ENCODE measurements at places on chromosomes 13 and 19.
A peak's percentile ranks its signal among the peaks of the same experiment; 100 is the strongest.

DNA sequence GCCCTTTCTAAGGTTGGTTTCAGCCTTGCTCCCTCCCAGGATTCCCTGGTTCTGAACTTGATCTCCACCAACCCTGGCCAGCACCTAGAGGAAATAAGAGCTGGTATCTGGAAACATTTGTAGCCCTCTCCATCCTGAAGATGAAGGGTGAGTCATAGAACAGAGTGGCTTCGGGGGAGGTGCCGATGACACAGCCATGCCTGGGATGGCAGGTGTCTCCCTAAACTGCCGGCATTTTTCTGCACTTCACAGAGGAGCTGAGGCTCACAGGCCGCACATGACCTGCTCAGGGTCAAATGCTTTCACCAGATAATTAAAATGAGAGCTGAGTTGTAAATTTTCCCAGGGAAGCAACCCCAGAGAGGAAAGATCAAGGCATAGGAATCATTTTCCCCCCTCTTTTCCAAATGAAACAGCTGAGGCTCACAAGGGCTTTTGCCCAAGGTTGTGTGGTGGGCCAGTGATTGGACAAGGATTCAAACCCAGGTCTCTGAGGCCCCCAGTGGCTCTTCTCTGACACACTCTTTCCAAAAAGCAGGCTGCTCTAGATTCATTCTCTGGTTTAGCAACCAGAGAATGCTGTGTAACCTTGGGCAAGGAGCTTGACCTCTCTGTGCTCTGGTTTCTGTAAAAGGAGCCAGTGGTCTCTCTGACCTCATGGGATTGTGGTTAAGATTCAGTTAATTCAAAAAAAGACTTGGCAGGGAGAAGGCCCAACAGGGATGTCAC lies 1.2 kb upstream of the SLC25A42 start:
- no peak for DNase-seq

- no peak for DNase-seq
Observed at GRCh38 chr19:54739587-54740497, 1.5 kb downstream of the KIR2DL3 start.

- DNase-seq, result no peak
Observed at GRCh38 chr19:44617110-44617880, 3.9 kb downstream of the IGSF23 start.

GRCh38 chr19:17322854-17323253 lies 11.8 kb downstream of the ANO8 start:
- DNase-seq, result no peak

GRCh38 chr19:34188408-34188807 lies 16.1 kb downstream of the LSM14A start:
- no peak for DNase-seq

DNA sequence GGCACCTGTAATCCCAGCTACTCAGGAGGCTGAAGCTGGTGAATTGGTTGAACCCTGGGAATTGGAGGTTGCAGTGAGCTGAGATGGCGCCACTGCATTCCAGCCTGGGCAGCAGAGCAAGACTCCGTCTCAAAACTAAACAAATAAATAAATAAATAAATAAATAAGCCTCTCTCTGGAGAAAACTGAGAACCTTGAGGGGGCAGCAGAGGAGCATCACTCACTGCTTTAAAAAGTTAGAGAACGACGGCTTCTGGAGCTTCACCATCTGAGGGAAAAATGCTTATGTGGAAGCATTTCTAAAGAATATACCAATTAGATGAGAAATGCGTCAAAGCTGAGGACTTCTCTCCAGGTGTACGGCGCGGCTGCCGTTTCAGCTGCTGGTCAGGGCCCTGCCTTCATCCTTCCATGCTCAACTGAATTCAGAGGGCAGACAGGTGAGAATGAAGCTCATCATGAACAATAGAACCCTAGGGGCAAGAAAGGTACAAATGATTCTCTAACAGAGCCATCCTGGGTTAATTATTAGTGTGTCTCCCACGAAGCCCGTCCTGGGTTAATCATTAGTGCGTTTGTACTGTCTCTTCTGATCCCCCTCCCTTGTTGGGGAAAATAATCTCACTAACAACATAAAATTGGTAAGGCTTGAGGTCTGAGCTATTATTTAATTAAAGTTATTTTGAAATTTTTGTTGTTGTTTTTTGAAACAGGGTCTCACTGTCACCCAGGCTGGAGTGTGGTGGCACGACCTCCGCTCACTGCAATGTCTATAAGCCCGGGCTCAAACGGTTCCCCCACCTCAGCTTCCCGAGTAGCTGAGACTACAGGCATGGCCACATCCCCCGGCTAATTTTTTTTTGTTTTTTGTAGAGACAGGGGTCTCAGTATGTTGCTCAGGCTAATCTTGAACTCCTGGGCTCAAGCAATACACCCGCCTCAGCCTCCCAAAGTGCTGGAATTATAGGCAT lies 80.1 kb downstream of the IPO5 start:
- no peak for DNase-seq

GRCh38 chr13:45468635-45469034 lies 3.9 kb downstream of the COG3 start:
- no peak for DNase-seq

- no peak for DNase-seq
Observed at GRCh38 chr13:26463848-26464247, 93.6 kb upstream of the WASF3 start.

- no peak for DNase-seq
Observed at GRCh38 chr19:37931881-37932655, 25.1 kb downstream of the SIPA1L3 start.

- DNase-seq, result no peak
Observed at GRCh38 chr13:21638319-21639282, 32.3 kb upstream of the FGF9 start.

- no peak for DNase-seq
Observed at GRCh38 chr13:24133021-24133795, 27.3 kb upstream of the SPATA13 start.

- no peak for DNase-seq
Observed at GRCh38 chr13:76762721-76763120, 123.5 kb downstream of the KCTD12 start.

GRCh38 chr19:49338691-49339300 lies 3.6 kb downstream of the CD37 start:
- no peak for DNase-seq

DNA sequence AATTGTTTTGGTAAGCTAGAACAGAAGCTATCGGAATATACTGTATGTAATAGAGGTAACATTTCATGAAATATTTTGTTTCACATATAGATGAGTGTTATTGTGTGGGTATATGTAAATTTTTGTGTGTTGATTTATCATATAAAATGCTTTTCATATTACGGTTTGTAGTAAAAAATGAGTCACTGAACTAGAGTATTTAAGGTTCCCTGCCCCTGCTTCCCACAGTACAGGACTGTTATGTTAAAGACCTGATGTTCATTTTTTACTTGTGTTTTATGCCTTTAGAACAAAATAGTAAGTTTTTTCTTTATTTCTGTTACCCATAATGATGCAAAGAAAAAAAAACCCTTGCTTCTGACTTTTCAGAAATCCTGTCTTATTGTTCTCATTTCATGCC lies 243.4 kb downstream of the ENOX1 start:
- DNase-seq, result no peak

DNA sequence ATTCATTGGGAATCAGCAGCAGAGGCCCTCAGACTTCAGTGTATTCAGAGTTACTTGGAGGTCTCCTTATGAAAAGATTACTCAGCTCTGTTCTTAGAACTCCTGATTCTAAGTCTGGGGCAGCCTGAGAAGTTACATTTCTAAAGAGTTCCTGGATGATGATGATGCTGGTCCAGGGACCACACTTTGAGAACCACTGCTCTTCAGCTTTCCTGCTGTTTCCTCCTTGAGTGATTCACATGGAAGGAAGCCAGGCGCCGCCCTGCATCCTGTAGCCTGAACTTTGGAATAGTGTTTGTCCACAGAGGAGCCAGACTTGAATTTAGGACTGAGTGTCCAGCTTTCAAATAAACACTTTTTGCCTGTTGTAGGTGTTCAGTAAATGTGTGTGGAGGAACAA lies 2.9 kb downstream of the CEBPG start:
- no peak for DNase-seq

DNA sequence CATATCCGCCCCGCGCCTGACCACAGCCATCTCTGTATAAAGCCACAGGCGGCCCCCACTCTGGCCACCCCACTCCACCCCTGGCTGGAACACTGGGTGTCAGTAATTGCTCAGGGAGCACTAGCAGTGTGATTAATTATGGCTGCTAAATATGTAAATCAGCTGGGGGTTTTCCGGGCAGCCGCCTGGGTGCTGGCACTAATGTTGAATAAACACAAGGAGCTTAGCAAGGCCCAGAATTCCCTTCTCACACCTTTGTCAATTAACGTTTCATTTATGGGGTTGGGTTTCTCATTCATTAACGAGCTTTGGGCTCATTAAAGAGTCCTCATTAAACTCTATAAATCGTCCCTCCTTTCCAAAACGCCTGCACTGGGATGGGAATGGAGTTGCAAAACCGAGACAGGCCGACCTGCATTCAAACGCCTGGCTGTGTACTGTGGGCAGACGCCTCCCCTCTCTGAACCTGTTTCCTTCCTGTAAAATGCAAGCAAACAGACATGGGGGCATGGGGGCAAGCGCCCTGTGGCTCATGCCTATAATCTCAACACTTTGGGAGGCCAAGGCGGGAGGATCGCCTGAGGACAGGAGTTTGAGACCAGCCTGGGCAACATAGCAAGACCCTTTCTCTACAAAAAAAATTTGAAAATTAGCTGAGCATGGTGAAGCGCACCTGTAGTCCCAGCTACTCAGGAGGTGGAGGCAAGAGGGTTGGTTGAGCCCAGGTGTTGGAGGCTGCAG lies 17.7 kb upstream of the OLFM2 start:
- no peak for DNase-seq

DNA sequence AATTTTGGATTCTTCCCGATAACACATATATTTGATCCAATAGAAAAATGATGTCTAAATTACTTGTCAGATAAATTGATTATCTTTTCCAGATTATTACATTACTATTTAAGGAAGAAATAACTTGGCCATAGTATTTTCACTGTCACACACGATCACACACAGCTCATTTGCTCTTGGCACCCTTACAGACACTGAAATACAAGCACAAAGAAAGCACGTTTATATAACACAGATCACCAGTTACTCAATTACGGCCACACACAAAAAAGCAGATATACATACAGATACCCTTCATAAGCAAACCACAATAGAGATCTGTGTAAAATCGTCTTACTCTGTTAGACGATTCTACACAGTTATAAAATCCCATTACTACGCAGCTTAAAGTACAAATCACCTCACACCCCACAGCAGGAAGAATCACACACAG lies 716 bp upstream of the ZNF420 start:
- no peak for DNase-seq

GRCh38 chr13:111156421-111156820 lies 41.3 kb downstream of the ARHGEF7 start:
- no peak for DNase-seq

DNA sequence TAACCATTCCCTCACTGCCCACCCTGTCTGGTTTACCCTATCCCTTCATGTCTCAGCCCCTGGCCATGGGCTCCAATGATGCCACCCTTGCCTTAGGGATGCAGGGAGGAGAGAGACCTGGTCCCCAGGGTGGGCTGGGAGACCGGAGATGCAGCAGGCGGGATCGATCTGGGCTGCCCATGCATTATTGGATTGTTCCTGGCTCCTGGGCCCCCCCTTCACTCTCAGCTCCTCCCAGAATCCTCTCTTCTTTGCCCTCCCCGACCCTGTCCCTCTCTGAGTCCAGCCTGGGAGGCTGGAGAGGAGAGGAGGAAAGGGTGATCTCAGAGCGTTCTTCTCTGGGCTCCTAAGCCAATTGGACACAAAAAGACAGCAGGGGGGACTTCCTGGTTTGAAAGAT lies 5.8 kb downstream of the KASH5 start:
- DNase-seq, result no peak

GRCh38 chr13:41645331-41645730 lies 188.0 kb downstream of the RGCC start:
- DNase-seq, result no peak

DNA sequence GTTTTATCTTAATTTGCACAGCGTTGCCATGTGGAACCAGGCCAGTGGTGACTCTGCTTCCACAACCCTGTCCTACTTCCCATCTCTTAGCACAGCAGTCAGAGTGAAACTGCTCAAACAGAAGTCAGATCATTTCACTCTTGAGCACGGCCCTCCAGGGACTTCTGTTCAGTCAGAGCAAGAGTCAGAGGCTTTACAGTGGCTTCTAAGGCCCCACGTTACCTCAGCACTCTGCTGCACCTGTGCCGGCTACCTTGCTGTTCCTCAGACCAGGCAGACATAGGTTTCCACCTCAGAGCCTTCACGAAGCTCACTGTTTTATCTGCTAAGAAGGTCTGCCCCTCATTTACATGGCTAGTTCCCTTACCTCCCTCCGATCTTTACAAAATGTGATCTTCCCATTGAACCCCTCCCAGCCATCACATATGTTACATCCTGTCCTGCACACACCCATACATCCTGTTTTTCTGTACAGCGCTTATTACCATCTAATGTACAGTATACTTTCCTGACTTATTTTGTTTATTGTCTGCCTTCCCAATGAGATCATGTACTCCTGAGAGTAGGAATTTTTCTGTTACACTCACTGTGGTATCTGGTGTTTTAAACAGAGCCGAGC lies 41.6 kb downstream of the TM9SF2 start:
- DNase-seq, result peak; percentile 11

DNA sequence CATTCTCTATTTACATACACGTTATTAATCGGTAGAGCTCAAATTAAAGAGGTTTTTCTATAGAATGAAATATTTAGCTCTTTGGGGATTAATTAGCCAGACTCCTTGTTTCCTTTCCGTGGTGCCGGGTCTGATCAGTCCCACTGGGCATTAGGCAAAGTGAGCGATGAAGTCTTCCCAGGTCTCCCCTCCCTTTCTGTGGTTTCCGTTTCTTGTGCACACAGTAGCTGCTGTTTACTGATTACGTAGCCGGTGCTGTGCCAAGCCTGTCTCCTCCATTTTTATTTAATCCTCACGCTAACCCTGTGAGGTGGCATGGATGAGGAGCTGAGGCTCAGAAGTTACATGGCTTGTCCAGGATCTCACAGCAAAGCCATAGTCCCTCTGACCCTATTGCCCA lies 9.0 kb downstream of the SLC25A15 start:
- no peak for DNase-seq

- DNase-seq, result no peak
Observed at GRCh38 chr19:56840451-56841192, at the start of the genes PEG3 and ZIM2. Gene PEG3 (minus strand): TSS chr19:56840726. CDS start chr19:56824655, 16,071 bp downstream. Gene ZIM2 (minus strand): TSS chr19:56840726. CDS start chr19:56824277, 16,449 bp downstream.

DNA sequence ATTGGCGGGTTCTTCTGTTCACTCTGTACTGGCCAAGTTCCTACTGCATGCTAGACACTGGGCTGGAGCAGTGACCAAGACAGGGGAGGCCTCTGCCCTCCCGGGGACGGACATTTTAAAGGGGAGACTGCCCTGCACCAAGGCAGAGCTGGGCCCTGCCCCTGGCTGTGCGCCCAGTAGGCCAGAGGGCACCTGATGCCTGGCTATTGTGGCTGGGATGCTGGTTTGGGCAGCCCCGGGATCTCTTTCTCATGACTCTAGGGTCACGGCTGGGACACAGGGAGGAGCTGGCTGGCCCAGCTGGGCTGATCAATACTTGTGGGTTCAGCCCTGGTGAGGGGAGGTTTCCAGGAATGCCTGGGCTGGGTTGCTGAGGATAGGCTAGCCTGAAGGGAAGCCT lies 17.7 kb downstream of the LIPE start:
- DNase-seq, result no peak

GRCh38 chr13:80151016-80151415 lies 189.9 kb downstream of the SPRY2 start:
- DNase-seq, result no peak

- no peak for DNase-seq
Observed at GRCh38 chr13:45327253-45327955, 13.6 kb downstream of the TPT1 start.

- no peak for DNase-seq
Observed at GRCh38 chr13:78197231-78197630, 278.6 kb upstream of the EDNRB start.

- no peak for DNase-seq
Observed at GRCh38 chr13:59686798-59687394, 476.8 kb downstream of the DIAPH3 start.
